ENCODE measurements at places on chromosomes 3 and 15.

- no peak for DNase-seq
Observed at GRCh38 chr3:171526869-171527268, 66.7 kb upstream of the TNIK start.

DNA sequence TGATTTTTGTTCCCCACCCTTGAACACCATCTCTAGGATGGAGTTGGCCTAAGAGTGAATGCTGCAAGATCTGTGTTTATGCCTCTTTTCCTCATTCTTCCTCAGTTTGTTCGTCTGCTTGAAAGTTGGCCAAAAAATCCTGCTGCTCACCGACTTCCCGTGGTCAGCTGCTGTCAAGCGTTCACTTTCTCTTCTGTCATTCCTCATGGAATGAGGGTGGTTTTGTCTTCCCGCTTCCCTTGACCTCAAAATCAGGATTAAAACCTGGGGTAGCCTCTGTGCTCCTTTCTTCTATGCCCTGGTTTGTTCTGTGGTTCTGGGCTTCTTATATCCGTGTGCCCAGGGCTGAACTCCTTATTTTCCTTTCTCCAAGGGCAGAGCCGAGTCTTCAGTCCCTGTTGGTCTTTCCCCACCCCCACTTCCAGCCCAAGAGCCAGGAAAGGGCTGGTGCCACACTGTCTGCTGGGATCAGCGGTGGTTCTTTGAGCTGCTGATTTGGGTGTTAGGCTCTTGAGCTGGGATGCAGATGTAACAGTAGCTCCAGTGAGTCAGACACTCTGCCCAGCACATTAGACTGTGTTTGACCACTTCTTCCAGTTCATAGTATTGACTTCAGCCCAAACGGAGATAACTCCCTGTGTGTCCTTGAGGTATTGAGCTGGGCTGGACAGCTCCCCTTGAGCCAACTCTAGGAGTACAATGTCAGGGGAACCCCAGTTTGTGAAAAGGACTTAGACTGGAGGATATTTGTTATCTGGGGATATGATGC is 2.3 kb downstream of the SERF2 start:
- DNase-seq, result no peak

- no peak for DNase-seq
Observed at GRCh38 chr3:32685543-32686185, 676 bp downstream of the CNOT10 start.

GRCh38 chr15:93941697-93942096 is 289.7 kb upstream of the MCTP2 start:
- no peak for DNase-seq

DNA sequence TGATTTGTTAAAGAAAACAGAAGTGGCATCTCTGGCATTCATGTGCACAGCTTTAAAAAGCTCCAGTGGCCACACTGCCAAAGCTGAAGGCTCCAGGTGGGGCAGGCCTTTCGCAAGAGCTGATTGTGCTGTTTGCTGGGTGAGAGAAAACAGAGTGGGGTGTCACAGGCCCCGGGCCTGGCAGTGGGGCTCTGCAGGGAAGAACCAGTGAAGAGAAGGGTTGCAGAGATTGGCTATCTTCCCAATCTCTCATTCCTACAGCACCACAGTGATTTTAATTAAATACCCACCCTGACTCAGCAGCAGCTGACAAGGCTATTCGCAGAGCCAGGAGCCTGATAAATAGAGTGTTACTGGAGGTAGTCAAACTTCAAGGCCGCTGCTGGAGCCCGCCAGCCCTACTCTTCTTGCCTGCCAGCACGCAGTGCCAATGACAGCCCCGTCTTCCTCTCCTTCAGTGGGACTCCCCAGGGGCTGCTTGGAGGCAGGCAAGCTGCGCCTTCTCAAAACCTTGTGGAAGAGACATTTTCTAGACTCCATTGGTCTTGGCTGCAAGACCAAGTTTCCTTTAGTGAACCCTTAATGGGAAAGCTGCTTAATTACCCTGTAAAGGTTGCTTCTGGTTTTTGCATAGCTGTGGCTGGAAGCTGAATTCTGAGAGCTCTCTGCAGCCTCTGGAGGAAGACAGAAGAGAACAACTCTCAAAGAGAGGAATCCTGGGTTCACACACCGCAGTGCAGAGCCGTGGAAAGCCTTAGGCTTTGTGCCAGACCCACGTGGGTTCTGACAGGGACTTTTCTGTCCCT is 225.8 kb upstream of the SLCO3A1 start:
- DNase-seq, result no peak

DNA sequence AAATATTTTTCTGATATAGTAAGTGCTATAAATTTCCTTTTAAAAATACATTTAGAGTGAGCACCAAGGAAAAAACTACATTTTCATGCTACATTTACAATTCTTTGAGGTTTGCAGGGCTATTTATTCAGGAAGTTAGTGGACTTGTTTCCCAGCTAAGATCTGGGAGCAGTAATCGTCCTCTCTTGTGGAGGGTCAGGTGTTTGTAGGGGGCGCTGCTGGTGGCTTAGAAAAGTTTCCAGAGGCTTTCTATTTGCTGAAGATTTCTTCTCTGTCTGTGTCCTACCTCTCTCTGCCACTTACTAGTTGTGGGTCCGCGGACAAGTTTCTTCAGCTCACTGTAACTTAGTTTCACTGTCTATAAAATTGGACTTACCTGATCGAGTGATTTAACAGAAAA is 163.9 kb downstream of the PEX5L start:
- no peak for DNase-seq

- no peak for DNase-seq
Observed at GRCh38 chr3:59456852-59457485, 407.1 kb upstream of the CFAP20DC start.

- DNase-seq, result no peak
Observed at GRCh38 chr3:14019459-14019858, 105.2 kb downstream of the CHCHD4 start.

DNA sequence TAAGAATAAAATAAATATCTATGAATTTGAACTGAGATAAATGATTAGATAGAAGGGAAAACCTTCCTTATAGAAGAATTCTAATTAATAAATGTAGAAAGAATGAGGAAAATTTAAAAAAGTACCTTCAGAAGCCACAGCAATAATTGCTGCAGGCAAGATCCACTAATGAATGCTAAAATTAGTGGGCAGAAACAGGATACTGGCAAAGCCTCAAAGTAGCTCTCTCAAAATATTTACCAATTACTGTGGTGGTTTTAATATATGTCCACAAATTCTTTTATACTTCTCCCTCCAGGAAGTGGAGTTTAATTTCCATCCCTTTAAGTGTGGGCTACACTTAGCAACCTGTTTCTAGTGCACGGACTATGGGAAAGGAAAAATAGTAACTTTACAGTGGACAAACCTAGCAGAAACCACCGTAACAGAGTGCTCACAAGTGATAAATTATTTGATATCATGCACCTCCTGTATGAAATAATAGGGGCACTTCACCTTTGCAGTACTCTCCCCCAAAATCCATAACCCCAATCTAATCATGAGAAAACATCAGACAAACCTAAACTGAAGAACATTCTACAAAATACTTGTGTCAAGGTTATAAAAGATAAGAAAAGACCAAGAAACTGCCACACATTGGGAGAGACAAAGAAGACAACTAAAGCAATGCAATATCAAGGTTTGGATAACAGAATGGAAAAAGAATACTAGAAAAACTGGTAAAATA is 6.8 kb downstream of the PEAK1 start:
- no peak for DNase-seq

- DNase-seq, result no peak
Observed at GRCh38 chr3:106294121-106294520, 425.3 kb upstream of the CBLB start.

- no peak for DNase-seq
Observed at GRCh38 chr3:61300006-61300380, 48.7 kb upstream of the FHIT start.

DNA sequence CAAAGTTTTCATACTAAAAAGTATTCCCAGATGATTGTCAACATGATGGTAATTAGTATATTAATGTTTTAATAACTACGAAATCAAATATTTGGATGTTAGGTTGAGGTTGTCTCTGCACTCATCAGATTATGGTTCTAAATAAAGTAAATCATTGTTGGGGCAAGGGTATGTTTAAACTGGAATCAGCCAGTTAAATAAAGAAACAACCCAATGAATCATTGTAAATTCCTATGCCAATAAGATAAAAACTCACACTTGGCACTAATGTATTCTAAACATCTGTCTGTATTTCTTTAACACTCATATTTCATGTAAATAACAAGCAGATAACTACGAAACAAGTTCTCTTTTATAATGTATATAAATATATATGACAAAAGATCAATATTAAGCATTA is 92.7 kb downstream of the PEAK1 start:
- DNase-seq, result no peak

DNA sequence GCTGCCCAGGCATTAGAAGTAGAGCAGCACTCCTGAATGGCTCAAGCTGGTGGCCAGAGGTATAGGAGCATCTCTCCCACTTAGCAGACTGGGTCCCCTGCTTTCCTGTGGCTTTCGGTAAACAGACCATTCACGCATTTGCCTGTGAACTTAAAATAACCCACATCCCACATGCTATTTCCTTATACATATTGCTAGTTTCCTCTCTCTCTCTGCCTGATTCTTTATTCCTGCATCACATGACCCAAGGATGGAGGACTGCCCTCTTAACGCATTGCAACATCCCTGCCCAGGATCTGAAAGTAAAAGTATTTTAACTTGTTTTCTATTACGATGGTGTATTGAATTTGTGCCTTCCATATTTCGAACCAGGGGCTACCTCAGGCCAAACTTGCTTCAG is 43.4 kb upstream of the NLGN1 start:
- DNase-seq, result no peak

GRCh38 chr3:58536501-58537411 is at the start of gene ACOX2:
TSS of gene ACOX2 (minus strand) at chr3:58537190. CDS start at chr3:58535106, 2,084 bp downstream.
- DNase-seq, result no peak

DNA sequence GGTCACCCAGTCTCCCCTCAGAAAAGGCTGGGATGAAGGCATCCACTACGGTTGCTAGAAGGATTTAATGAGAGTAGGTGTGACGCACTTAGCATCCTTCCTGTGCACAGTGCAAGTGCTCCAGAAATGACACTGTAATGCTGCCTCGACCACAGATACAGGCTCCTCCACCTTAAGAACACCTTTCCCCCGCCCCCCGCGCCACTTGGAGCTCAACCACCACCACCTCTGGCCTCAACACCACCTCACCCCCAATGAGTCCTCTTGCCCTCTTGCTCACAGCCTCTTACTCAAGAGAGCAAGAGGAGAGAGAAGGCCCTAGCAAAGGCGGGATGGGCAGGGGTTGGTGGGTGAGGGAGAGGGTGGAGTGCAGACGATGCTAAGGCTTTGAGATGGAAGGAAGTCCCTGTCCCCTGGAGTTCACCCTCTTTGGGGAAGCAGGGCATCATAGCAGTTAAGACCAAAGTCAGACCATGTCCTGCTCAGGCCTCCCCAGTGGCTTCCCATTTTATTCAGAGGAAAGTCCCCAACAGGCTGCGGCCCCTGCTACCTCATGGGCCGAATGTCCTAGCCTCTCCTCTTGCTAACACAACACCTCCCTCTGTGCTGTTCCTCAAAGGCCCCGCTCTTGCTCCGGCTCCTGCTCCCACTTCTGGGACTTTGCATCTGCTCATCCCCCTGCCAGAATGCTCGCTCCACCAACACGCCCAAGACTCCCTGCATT is 8.3 kb downstream of the STARD5 start:
- DNase-seq, result no peak

- DNase-seq, result no peak
Observed at GRCh38 chr3:141808586-141808985, 45.4 kb downstream of the GRK7 start.

- DNase-seq, result no peak
Observed at GRCh38 chr3:39809995-39810595, 686 bp downstream of the MYRIP start.

GRCh38 chr15:54582863-54583643 is 604.8 kb downstream of the UNC13C start:
- no peak for DNase-seq

- DNase-seq, result no peak
Observed at GRCh38 chr3:196423044-196423781, 9.0 kb downstream of the UBXN7 start.

DNA sequence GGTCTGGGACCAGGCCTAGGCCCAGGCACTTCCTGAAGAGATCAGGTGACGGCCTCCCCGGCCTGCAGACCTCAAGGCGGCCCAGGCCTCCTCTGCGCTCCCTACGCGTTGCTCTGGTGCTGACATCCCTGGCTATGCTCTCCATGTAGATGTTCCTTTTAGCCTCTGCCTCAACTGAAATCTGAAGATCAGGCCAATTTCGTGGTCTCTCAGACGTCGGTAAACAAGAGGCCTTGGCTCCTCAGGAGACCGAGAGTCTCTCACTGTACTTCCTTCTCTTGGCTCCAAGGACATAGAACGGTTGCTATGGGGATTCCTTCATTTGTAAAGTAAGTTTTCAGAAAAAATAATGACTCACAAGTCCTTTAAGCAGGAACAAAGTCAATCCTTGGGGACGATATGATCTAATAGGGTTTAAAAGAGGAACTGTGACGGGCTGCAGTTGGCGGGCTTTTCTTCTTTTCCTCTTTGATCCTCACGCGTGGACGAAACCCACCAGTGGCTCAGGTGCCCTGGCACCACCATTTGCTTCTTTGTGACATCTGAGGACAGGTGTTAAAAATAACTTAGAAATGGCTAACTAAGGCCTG is 55.6 kb upstream of the CGNL1 start:
- no peak for DNase-seq

- no peak for DNase-seq
Observed at GRCh38 chr3:31157893-31158620, 263.6 kb upstream of the GADL1 start.

GRCh38 chr3:9525078-9525477 is 28.5 kb downstream of the LHFPL4 start:
- no peak for DNase-seq

DNA sequence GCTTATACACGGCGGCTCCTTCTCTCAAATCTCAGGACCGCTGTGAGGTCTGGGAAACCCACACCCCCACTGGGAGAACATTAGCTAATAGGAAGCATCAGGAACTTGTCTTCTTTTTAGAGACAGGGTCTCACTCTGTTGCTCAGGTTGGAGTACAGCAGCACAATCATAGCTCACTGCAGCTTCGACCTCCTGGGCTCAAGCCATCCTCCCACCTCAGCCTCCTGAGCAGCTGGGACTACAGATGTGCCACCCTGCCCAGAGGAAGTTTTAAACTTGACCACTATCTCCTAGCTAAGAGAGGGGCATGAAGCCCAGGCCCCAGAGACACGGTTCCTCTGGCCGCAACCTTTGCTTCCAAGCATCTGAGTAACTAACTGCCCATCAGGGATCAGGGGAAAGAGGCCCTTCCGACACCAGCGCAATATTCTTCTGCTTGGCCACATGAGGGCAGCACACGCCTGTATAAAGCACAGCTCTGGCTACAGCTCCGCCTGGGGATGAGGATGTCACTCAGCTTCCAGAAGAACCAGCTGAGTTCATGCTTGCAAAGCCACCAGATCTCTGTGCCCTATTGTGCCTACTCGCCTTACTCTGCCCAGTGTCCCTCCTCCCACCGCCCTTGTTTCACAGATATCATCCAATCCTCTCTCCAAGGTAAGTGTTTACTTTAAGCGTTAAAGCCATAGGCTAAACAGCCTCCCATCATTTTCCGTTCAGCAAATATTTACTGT is 57.6 kb upstream of the SLC6A11 start:
- DNase-seq, result no peak

DNA sequence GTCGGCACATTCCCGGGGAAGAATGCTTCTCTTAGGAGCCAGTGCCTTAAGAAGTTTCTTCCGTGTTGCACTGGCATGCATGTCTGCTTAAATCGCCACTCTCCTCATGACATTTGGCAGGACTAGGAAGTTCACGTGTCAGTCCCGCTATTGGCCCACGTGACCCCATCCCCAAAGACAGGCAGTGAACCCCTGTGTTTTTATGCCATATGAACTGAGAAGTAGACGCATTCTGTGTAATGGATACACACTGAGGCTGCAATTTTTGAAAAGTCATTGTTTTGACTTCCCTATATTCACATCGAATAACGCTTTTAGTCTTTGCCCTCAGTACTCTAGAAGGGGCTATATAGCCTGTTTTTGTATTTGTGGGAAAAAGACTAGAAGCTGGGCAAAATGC is 125.6 kb upstream of the TBL1XR1 start:
- no peak for DNase-seq
